ENCODE measurements at places on chromosomes 16 and 17.
A peak's percentile ranks its signal among the peaks of the same experiment; 100 is the strongest.

DNA sequence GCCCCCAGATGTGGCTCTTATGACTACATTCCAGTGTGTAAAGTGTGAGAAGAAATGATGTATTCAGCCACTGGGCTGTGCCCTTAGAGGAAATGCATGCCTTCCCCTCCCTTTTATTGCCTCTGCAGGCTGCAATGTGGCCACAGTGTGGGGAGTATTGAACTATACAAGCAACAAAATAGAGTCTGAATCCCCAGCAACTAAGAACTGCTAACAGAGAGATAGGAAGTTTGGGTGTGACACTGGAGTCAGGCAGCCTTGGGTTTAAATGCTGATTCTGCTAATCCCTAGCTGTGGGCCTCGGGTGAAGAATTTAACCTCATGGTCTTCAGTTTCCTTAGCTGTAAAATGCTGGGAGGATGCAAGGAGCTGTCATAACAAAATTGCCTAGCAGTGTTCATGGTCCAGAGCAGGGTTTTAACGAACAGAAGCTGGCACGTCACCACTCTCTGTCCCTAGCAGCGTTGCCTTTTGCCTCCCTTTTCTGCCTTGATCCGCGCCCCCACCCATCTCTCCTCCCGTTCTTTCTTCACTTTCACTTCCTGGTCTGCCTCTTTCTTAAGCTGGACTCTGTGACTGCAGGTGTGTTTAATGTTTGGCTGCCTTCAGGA lies 50.3 kb downstream of the KPNA2 start:
- no peak for DNase-seq

GRCh38 chr16:88456356-88457292 lies 3.5 kb downstream of the ZFPM1 start:
- no peak for DNase-seq

- no peak for DNase-seq
Observed at GRCh38 chr17:73105431-73105830, 12.9 kb upstream of the SLC39A11 start.

DNA sequence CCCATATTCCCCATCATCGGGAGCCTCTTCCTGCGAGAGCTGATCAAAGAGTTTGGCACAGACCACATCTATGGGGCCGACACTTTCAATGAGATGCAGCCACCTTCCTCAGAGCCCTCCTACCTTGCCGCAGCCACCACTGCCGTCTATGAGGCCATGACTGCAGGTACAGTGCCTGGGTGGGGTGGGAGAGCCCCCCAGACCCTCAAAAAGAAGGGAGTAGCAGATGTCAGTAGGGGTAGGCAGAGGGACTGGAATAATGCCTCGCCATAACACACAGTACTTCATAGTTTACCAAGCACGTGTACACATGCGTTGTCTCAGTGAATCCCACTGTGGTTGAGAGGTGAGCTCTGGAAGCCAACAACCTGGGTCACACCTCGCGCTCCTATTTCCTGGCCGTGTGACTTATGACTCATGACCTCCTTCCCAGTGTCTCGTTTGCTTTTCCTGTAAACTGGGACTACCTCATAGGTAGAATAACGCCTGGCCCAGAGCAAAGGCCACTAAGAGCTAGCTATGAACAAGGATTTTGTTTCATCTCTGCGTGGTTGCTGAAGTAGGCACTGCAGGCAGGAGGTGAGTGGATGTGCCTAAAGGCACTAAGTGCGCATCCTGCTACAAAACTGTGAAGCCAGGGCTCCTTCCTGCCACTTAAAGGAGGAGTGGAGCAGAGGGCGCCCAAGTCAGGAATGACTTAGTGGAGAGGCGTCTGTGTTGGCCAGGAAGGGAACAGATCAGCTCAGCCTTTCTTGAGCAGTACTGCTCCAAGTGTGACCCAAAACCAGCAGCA lies 5.2 kb downstream of the NAGLU start:
- no peak for DNase-seq

DNA sequence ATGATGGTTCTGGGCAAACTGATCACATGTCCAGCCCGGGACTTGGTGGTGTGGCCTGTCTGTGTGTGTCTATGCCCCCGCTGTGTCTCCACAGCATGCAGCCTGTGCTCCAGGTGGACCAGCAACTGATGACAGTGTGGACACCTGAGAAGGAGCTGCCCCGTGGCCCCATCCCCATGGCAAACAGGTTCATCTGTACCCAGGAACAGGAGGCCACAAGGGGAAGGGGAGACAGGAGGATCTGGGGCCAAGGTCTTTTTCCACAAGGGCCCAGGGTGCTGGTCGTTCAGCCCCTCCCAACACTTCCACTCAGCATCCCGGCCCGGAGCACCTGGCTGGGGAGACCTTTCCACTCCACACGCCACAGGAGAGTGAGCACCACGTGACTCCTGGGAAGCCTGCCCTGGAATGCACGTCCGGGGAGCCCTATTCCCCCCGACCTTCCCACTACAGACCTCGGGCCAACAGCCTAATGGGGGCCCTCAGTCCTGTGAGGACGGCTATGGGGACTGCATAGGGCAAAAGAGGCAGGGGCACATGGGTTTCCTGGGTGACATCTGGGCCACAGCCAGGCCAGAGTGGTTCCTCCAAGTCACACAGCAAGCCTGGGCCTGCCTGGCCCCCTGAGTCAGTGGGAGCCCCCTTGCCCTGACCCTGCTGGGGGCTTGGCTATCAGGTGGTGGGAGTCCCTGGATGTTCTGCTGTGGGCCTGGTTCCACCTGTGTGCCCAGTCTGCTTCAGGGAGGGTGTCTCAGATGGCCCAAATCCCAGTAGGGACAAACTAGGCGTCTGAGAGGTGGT lies 20.8 kb upstream of the NXPH3 start:
- no peak for DNase-seq

GRCh38 chr16:30356401-30357084 lies 1.4 kb upstream of the CD2BP2 start:
- DNase-seq = no peak

GRCh38 chr16:1290063-1290501 lies 19.4 kb upstream of the UBE2I start:
- DNase-seq = no peak

GRCh38 chr17:64387545-64388171 lies 3.0 kb downstream of the PECAM1 start:
- DNase-seq = no peak

- DNase-seq = no peak
Observed at GRCh38 chr17:47604598-47604927, 45.2 kb upstream of the KPNB1 start.

- no peak for DNase-seq
Observed at GRCh38 chr17:78779850-78780249, 2.2 kb downstream of the CYTH1 start.

DNA sequence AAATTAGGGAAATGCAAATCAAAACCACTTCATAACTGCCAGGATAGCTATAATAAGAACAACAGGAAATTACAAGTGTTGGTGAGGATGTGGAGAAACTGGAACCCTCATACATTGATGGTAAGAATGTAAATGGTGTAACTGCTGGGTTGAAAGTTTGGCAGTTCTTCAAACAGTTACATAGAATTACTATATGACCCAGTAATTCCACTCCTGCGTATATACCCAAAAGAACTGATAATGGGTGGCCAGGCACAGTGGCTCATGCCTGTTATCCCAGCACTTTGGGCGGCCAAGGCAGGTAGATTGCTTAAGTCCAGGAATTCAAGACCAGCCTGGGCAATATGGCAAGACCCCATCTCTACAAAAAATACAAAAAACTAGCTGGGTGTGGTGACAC lies 4.5 kb upstream of the CMTM4 start:
- DNase-seq = no peak

GRCh38 chr17:81386646-81387099 lies 8.6 kb upstream of the BAHCC1 start:
- no peak for DNase-seq

DNA sequence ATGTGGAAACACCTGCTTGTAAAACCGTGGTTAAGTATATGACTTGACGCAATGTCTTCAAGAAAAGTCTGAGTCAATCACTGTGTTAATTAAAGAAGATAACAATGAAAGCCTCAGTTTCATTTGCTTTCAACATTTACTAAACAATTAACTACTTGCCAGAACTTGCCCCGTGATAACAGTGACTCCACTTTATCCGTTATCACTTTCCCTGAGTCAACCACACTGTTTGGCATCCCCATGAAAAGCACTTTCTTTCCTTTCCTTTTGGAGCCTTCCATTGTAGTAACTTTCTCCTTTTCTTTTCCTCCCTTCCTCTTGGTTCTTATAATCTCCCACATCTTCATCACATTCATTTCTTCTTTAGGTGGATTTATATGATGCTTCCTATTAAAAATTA lies 435.1 kb upstream of the GOT2 start:
- no peak for DNase-seq

DNA sequence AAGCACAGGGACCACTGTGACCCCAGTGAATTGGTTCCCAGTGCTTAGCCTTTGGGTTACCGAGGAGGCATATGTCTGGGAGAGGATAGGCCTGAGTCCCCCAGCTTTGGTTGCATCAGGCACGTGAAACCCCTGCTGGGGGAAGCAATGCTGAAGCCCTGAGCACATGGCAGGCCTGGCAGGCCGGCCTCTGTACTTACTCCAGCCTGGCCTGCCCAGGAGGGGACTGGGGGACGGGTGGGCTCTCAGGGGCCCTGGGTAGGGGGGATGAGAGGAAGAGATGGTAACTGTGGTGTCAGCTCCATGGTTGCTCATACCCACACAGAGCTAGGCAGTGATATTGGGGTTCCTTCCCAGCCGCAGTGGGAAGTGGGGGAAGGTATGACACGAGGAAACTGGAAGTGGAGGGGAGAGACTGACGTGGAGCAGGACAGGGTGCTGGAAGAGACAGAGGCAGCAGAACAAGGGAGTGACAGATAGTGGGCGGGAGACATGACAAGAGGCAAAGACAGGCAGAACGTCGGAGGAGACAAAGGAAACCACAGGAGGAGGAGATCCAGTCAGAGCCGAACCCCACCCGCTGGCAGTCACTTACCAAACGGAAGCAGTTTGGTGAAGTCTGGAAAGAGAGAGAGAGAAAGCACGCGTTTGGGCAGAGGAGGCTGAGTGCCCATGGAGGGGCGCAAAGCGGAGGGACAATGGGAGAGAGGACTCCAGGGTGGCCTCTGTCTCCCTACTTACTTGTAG lies 9.1 kb downstream of the TMEM208 start:
- no peak for DNase-seq

GRCh38 chr17:41811549-41812380 lies at the start of gene P3H4:
Gene P3H4 (minus strand): TSS chr17:41811949. CDS start chr17:41811915, 34 bp downstream.
- DNase-seq = peak; percentile 59

DNA sequence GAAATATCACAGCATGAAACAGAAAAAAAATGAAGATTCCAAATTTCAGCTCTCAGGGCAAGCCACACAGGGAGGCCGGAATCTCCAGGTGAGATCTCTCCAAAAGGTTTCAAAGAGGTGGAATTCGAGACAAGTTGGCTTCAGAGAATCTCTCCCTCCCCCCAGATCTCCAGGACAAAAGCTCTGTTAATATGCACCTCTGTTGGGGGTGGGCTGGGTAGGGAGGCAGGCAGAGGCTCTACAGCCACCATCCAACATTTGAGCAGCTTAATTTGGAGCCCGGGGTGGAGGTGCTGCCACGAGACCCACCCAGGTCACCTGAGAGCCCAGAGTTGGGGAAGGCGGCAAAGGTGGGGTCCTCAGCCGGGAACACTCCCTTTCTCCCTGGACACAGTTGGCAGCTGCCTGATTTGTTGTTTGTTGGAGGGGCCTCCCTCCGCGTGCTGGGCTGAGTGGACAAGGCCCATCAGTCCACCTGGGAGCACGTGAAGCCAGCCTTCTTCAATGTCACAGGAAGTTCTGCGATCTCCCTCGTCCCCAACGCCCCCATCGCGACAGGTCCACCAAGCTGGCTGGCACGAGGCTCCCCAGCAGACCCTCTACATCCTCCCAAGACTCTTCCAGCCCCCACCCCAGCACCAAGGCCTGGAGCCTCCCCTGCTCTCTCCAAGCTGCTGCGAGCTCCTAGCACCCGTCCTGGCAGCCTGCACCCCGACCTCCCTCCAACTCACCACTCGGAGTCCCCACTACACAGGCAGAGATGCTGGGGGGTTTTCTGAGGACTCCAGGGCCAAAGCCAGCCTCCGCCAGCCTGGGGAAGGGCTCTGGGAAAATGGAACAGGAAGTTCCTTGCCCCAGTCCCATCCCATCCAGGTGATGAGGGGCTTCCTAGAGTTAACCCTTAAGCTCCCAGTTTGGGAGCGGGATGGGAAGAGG lies at the start of gene ZSCAN10:
Gene ZSCAN10 (minus strand): TSS at position 836 of the 936 bp plus-strand sequence. CDS start 6,357 bp downstream, outside the sequence.
- DNase-seq = no peak

- DNase-seq = no peak
Observed at GRCh38 chr16:71210-71539, 1.3 kb downstream of the RHBDF1 start.

DNA sequence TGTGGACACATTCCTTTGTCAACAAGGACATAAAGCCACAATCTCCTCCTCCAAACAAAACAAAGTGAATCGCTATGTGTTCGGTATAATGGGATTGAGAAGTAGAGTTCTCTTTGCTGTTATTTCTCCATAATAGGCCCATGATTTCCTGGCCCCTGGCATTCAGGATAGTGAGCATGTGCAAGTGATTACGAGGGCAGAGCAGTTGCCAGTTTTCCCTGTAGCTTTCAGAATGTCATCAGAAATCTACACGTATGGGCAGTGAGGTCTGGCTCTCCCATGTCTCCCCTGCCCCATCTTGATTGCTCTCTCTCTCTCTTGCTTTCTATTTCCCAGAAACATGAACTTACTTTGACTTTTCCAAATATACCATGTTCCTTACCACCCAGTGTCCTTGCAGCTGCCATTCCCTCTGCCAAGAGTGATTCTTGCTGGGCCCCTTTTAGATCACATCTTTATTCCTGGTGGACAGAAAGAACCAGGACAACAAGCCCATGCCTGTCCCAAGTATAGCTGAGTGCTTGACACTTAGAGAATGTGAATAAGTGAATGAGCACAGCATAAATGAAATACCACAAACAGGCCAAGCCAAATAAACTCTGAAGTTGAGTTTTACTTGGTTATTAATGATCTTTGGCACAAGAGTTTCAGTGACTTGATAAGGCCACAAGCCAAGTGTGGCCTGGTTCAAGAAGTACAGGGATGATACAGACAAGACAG lies 273.1 kb downstream of the CDH13 start:
- no peak for DNase-seq

DNA sequence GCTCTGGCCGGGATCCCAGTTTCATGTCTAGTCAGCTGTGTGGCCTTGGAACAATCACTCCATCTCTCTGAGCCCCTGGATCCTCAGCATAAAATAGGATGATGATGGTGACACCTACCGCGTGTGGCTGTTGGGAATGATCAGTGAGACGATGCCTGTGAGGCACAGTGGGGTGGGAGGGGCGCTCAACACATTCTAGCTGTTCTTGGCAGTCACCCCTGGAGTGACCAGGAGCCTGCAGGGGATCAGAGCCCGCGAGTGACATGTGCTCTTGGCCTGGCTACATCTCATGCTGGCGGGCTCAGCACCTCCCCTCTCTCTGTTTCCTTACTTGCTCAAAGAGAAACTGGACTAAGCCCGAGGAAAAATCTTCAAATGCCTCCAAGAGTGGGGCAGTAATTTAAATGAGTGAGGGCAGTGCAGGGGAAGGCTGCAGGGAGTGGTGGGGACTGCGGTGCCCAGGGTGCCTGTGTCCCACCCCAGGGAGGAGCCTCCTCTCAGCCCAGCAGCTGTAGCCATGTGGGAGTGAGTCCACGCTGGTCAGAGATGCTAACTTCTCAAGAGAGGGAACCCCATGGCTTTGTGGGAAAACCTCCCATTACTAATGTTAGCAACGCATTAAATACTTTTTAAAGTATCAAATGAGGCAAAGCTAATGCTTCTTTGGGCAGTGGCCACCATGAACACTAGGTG lies 23.1 kb upstream of the DOK4 start:
- DNase-seq = no peak

Data from stimulated activated CD8-positive, alpha-beta memory T cell treated with anti-CD3 and anti-CD28 coated beads, Interleukin-7, amount 100 ng/mL, for 1 hour (primary cell).